ENCODE measurements at places on chromosomes 13 and 19.

DNA sequence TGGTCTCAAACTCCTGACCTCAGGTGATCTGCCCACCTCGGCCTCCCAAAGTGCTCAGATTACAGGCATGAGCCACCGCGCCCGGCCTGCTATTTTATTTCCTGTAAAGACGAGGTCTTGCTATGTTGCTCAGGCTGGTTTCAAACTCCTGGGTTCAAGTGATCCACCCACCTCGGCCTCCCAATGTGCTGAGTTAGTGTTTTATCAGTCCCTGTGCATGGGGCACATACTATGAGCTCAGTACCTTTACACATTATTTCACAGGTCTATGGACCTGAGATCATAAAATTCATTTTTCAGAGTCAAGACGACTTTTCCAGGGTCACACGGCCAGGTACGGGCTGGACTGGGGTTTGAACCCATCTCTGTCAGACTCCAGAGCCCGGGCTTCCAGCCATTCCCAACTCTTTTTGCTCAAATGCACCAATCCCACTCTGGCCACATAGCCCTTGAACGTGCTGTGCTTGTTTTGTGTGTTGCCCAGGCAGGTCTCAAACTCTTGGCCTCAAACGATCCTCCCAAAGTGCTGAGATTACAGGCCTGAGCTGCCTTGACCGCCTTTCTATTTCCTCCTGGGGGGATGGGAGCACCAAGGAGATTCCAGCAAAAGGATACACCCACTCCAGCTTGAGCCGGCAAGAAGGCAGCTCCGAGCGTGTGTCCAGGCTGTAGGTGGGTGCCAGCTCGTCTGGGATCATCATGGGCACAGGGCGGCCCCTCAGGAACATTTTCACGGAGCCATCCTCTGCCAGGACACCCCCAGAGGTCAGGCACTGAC lies 1.1 kb downstream of the EML2 start:
- no peak for DNase-seq

GRCh38 chr19:46347572-46347883 lies 641 bp downstream of the PPP5C start:
- DNase-seq, result no peak

DNA sequence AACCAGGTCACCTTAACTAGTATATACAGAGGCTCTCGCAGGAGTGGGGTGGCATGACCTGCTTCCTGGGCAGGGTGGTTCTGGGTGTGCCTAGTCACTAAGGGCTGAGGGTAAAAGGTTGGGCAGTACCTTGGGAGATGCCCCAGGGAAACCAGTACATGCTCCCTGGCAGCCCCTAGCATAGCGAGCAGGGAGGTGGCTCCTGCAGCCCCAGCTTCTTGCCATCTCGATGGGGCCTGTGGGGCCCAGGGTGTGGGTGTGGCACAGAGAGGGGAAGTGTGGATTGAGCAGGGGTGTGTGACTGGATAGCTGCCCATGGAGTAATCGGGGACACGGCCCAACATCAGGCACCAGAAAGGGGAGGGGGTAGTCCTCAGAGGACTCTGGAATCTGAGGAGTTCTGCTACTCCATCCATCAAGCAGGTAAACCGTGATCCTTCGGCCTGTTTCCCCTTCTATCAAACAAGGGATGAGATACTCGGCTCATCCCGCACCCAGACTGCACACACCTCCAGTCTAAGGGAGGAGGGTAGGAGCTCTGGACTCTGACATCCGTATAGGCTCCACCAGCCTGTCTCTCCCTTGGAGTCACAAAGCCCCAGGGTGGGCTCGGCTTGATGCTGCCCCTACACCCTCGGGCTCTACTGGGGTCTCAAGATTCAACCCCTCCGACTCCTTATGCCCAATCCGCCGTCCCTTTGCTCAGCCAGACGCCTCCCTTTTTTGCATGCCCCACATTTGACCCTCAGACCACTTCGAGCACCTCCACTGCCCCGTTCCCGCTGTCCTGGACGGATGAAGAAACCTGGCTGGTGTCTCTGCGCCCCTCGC lies 1.1 kb downstream of the ZBTB45 start:
- DNase-seq, result no peak

- DNase-seq, result no peak
Measured at GRCh38 chr13:50170447-50171037, 155.3 kb downstream of the KCNRG start.

GRCh38 chr19:8335343-8336071 lies 7.6 kb downstream of the KANK3 start:
- no peak for DNase-seq

Measured in activated T-cell treated with anti-CD3 and anti-CD28 coated beads for 4 hours (primary cell).